ENCODE measurements at places on chromosomes 5 and 9.

- DNase-seq, result peak; percentile 15
Measured at GRCh38 chr5:81750308-81751008, 439 bp downstream of the SSBP2 start.

GRCh38 chr5:138948471-138949222, 73.5 kb upstream of the LRRTM2 start:
- no peak for DNase-seq

DNA sequence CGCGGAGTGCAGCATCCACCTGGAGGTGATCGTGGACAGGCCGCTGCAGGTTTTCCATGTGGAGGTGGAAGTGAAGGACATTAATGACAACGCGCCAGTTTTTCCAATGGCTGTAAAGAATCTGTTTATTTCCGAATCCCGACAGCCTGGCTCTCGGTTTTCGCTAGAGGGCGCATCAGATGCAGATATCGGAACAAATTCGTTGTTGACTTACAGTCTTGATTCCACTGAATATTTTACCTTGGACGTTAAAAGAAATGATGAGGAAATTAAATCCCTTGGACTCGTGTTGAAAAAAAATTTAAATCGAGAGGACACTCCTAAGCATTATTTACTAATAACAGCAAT, 611 bp downstream of the PCDHA3 start:
- no peak for DNase-seq

DNA sequence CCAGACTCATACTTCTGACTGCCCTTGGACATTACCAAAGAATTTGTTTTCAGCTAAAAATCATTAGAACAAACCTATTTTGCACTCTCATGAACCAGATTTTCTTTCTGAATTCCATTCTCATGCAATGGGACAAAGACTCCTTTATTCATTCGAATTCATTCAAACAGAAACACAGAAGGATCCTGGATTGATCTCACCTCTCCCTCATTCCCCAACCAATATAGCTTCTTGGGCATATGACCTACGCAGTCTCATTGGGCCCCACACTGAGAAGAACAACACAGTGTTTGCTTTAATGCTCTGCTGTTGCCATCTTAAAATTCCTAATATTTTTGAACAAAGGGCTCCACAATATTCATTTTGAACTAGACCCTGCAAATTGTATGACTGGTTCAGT, 392.4 kb downstream of the CTNND2 start:
- no peak for DNase-seq

- no peak for DNase-seq
Measured at GRCh38 chr9:123865226-123866000, 64.5 kb downstream of the DENND1A start.

- DNase-seq, result no peak
Measured at GRCh38 chr9:92360083-92360482, 34.3 kb downstream of the CENPP start.

GRCh38 chr9:764986-765385, 76.5 kb upstream of the DMRT1 start:
- no peak for DNase-seq

- DNase-seq, result no peak
Measured at GRCh38 chr5:56873056-56873455, 36.3 kb upstream of the SETD9 start.

GRCh38 chr9:128495296-128495695, 9.2 kb upstream of the GLE1 start:
- no peak for DNase-seq

DNA sequence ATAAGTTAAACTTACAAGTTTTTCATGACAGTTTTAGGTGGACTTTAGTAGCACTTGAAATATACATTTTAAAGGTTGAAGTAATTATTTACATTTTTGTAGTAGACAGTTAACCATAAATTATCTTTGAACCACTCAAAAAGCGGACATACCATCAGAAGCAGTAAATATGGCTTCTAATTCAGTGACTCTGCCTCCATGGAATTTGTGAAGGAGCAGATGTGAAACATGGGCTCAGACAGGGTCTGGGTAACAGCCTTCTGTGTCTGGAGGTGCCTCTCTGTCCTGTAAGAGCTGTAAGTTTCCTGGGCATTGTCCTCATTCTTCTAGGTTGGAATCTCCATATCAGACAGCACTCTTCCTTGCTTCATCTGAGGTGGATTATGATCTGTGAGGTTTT, 12.4 kb downstream of the RLN2 start:
- DNase-seq, result no peak

DNA sequence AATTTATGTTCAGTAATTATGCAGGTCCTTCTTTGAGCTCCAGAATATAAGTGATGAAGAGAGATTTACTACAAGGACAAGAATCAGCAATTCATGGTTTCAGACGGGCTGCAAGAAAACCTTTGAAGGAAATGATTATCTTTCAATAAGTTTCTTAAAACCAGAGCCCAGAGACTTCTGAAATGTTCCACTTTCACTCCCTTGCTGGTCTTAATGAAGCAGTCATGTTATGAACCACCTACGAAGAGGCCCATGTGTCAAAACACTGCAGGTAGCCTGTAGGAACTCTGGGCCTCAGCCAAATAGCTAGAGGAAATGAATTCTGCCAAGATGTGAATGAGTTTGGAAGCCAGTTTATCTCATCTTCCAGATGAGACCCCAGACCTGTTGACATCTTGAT, 505.9 kb upstream of the MEF2C start:
- no peak for DNase-seq

DNA sequence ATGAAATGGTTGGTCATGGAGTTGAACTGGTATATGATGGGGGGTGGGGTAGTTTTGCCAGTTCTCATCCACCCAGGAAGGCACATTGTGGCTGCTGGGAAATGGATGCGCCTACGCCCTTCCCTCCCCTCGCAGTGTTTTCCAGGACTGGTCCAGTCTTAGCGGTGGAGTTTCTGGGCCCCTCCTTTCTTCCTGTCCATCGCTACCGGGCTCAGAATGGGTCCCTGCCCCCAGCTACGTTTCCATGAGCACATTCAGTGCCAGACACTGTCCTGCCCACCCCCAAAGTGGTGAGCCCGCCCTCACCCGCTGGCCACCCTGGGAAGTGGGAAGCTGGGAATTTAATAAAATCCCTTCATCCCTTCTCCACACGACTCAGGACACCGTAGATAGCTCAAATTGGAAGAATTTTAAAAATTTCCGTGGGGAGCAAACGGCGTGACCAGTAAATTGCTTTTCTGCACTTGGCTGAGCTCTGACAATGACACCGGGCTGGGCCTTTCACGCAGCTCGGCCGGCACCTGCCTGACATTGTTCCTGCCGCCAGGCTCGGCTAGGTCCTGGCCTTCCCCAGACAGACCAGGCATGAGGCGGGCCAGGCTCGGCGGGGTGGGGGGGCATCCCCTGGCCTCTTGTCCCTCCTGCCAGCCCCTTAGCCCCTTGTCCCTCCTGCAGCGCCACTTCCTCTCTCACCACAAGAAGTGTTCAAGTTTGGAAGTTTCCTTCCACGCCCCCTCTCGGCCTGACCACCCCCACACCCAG, 3.6 kb downstream of the FGF18 start:
- no peak for DNase-seq

DNA sequence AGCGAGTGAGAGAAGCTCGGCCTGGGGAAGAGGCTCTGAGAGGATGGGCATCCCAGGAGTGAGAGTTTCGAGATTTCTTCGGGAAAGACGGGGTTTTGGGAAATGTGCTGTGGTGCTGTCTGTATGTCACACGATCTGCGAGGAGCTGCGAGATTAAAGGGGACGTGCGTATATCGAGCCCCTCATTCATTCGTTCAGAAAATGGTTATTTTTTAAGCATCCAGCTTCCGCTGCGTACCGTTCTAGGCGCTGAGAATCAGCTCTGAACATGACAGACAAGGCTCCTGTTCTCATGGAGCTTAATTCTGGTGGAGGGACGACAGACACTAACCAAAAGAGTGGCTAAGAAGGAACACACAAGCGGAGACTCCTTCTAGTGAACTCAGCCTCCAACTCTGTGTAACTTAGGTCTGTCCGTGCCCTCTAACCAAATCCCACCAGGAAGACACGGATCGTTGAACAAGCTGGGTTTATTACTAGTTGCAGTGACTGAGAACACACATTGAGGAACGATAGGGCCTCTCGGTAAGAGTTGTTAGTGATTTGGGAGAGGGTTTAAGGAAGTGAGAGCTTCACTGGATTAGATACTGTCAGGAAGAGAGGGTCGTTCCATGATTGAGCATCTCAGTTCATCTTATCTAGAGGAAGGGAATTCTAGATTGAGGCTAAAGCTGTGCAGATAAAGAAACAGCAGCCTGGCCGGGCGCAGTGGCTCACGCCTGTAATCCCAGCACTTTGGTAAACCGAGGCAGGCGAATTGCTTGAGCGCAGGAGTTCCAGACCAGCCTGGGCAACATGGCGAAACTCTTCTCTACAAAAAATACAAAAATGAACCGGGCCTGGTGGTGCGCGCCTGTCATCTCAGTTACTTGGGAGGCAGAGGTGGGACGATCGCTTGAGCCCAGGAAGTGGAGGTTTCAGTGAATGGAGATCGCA, 1.0 kb upstream of the FBXW11 start:
- DNase-seq, result no peak

DNA sequence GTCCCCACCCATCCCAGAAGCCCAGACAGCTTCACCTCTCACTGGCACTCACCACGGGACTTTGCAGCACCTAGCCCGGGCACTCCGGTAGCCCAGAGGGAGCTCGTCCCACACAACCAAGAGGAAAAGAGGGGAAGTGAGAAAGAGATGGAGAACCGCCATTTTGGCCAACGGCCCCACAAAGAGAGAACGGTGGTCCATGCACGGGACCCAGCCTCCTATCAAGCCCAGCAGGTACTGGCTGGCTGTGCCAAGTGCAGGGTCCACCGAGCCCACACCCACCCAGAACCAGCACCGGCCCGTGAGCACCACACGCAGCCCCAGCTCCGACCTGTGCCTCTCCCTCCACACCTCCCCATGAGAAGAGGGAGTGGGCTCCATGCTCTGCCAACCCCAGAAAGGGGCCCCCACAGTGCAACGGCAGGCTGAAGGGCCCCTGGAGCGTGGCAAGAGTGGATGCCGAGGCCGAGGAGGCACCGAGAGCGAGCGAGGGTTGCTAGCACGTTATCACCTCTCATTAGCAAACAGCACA, 78.5 kb upstream of the GCNT4 start:
- no peak for DNase-seq

DNA sequence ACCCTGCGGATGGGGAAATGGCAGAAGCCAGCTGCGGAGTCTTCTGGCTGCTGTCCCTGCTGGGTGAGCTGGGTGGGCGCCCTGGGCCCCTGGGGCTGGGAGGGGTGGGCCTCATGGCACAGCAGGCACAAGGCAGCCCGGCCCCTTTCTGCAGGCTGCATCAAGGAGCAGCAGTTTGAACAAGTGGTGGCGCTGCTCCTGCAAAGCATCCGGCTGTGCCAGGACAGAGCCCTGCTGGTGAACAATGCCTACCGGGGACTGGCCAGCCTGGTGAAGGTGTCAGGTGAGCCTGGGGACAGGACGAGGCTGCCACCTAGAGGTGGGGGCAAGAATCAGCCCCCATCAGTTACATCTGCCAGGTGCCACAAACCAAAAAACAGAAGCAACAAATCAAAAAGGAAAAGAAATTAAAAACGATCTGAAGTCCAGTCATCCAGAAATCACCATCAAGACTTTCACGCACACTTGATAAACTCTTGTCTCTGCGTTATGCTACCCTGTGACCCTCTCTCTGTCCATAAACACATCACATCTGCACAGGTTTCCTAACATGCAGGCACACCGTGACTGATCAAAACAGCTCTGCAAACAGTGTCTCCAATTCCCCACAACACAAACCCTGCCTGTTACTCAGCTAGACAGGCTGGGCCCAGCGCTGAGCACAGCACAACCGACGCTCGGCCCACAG, 13.9 kb downstream of the REXO4 start:
- DNase-seq, result peak; percentile 32

DNA sequence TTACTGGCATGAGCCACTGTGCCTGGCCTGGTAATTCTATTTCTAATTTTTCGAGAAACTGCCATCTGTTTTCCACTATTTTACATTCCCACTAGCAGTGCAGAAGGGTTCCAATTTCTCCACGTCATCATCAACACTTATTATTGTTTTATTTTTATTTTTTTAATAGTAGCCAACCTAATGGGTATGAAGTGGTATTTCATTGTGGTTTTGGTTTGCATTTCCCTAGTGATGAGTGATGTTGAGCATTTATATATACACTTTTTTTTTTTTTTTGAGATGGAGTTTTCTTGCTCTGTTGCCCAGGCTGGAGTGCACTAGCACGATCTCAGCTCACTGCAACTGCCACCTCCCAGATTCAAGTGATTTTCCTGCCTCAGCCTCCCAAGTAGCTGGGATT, 28.3 kb downstream of the WWC1 start:
- no peak for DNase-seq

DNA sequence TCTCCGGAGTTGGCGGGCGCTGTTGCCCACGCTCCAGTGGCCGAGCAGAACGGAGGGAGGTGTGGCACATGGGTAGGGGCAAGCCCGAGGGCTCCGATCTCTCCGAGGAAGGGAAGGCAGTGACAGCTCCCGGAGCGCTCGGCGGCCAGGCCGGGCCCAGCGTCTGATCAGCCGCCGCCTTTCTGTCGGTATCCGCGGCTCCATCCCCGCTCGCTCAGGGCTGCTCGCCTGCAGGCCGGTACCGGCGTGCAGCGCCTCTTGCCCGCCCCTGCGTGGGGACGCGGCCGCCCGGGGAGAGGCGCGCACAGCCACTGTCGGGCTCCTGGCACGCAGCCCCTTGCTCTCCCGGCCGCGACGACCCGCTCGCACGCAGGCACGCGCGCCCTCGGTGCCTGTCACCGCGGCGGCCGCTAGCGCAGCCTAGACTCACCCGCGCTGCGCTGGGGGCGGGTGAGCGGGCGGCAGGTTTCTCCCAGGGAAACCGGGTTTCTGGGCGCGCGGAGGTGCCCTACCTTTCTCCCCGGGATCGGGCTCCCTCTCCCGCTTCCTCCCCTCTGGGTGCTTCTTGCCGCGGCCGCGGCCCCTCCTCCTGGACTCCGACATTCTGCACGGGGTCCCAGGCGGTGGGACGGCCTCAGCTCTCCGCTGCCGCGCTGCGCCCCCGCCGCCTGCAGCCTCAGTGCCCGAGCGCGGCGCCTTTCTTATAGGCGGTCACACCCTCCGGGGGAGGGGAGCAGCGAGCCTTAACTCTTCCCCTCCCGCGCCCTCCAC, 108.4 kb downstream of the PSD2 start:
- peak; percentile 5 for DNase-seq

DNA sequence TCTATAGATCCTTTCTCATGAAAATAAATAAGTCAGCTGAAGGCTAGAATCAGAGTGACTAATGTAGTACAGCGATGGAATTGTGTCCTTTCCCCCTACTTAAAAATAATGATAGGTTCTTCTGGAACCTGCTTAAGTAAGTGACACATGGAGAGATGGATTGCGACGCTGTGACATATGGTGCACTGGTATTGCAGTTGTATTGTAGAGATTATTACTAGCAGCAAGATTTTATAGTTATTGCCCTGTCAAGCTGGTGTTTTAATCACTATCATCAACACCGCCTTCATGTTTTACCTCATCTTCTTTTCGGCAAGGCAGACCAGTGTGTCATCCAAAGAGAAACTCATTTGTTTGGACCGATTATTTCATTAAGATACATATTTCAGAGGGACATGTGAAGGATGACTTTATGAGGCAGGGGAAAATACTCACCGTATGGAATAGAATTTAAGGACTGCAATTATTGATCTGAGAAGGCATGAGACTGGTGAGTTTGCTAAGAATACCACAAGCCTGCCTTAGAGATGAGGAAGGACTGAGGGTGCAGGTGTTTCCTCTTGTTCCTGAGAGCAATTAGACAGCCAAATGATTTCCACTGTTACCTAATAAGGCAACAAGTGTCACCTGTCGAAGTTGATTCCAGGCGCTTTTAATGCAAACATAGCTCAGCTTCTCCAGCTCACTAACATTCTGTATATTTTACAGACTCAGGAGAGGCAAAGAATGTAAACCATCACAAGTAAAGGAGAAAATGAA, 1855.5 kb downstream of the MAT2B start:
- DNase-seq, result no peak

Measured in stimulated activated CD4-positive, alpha-beta T cell treated with anti-CD3 and anti-CD28 coated beads, Interleukin-12 subunit alpha, Interleukin-12 subunit beta, amount 100 ng/mL, for 24 hours (primary cell).